ENCODE measurements at places on chromosomes 3 and 15.

- H3K36me3 ChIP-seq, result no peaks in the 10 kb centered on the region
- H3K4me1 ChIP-seq, result no peaks in the 10 kb centered on the region
- DNase-seq, result no peak
- no peaks in the 10 kb centered on the region for H3K27me3 ChIP-seq
- H3K27ac ChIP-seq, result no peak overlapping the region
Observed at GRCh38 chr3:133113526-133113925, 75.3 kb downstream of the TMEM108 start.

- no peak overlapping the region for H3K27ac ChIP-seq
- H3K4me1 ChIP-seq, result no peaks in the 10 kb centered on the region
- no peak for DNase-seq
Observed at GRCh38 chr15:87155771-87156170, 1076.1 kb downstream of the AGBL1 start.

GRCh38 chr3:46393554-46394434, 13.1 kb downstream of the CCR5AS start:
- DNase-seq, result no peak
- no peak overlapping the region for H3K4me3 ChIP-seq
- peaks cover 6% of the 10 kb centered on the region for H3K4me1 ChIP-seq
- H3K36me3 ChIP-seq, result peaks cover 3% of the 10 kb centered on the region
- H3K27ac ChIP-seq, result no peak overlapping the region
- no peaks in the 10 kb centered on the region for H3K27me3 ChIP-seq

DNA sequence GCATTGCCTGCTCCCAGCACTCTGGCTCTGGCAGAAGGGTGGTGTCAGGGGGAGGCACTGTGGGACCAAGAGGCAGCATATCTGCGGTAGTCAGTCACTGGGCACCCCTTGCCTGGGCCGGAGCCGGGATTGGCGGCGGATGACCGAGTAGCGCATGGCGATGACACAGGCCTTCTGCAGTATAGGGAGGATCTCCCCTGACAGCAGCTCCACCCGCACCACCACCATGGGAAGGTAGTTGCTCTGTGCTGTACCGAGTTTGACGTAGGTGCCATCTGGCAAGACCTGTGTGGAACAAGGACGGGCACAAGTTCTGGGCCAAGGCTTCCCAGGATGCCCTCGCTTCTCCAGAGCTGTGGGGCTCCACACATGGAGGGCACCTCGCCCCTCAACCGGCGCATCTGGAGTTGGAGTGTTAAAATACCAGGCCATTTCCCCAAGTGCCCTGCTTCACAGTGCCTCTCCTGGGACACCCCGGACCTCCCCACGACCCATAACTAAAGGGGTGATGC, 6.6 kb downstream of the ACOX2 start:
- H3K27me3 ChIP-seq, result no peaks in the 10 kb centered on the region
- H3K27ac ChIP-seq, result no peak overlapping the region
- peaks cover 10% of the 10 kb centered on the region for H3K4me1 ChIP-seq
- DNase-seq, result no peak
- H3K36me3 ChIP-seq, result no peaks in the 10 kb centered on the region

DNA sequence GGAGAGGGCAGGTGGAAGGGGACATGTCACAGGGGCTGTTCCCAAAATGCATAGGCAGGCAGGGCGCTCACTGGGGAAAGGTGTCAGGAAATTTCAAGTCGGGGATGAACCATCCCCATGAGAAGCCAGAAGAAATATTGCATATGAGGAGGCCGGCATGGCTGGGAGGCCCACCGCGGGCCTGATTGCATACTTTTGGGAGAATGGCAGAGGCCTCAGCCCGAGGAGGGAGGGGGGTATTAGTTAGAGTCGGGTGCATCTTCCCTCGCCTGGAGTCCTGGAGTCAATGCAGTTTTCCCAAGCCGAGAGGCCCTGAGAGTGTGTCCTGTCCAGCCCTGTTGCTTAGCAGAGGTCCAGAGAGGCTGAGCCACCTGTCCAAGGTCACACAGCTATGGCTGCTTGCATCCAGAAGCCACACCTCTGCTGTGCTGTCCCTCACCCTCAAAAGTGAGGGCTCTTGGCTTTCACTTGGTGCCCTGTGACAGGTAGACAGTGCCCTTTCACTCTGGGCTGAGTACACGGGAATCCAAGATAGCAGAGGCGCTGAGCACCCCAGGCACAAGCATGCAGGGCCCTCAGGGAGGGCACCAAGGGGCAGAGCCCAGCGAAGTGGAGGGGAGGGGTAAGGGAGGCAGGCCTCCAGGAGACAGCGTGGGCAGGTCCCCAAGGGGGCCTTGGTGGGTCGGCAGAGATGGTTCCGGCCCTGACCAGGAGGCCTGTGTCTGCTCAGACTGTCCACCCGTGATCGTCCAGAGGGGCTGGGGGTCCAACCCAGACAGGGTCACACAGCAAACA, 48.5 kb downstream of the GRIP2 start:
- H3K4me3 ChIP-seq, result no peak overlapping the region
- no peaks in the 10 kb centered on the region for H3K27me3 ChIP-seq
- H3K4me1 ChIP-seq, result no peaks in the 10 kb centered on the region
- DNase-seq, result no peak

DNA sequence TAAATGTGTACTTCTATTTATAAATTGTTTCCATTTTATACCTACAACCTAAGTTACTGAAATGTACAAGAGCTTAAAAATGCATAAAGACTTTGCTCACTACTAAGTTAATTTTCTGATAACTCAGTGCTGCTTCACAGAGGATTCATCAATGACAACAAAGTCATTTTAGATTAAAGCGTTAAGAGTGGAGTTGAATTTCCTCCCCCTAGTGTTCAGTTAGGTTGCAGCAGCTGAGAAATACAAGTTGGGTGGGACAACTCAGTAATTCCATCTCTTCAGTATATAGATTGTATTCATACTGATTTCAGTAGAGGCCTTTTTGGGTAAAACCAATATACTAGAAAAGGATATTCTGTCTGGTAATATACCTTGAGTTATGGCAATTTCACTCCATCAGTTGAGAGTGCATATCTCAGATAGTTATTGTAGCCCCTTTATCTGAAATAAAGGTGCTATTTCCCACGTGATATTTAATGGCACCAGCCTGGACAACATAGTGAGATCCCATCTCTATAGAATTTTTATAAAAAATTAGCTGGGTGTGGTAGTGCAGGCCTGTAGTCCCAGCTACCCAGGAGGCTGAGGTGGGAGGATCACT, 6.9 kb upstream of the RPL35A start:
- no peak overlapping the region for H3K4me3 ChIP-seq
- DNase-seq, result peak; percentile 26
- no peaks in the 10 kb centered on the region for H3K27me3 ChIP-seq
- no peak overlapping the region for H3K27ac ChIP-seq

DNA sequence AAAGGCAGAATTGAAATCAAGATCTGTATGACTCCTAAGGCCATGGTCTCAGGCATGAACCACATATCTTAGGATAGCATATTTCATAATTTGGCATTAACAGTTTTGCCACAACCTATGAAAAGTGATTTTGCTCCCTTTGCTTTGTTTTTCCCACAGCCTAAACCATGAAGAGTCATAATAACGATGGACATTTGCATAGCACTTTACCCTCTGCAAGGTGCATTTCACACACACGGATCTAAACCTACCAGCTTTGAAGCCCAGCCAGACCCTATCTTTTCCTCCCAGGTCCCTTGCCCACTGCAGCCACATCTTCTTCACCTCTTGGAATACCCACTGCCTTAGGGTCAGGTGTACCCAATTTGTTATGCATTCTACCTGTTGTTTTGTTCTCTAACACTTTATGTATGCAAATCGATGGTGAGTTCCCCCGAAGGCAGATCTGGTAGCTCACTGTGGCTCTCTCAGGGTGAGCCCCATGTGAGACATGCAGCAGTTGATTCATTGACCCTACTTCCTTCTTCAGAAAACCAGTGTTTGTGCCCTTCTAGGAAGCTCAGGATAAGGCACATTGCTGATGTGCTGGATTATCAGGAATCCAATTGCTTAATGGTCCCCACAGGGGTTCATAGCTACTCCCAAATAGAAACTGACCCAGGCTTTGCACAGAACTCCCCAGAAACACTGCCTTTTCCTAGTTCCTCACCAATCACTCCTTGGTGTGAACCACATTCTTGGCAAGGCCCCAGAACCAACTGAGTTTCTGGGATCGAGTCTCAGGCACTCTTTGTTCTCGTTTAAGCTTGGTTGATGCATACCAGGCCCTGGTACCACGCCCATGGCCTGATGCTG, 8.7 kb downstream of the ARHGAP31 start:
- no peak for DNase-seq
- H3K27me3 ChIP-seq, result no peaks in the 10 kb centered on the region
- no peak overlapping the region for H3K27ac ChIP-seq
- peaks cover 10% of the 10 kb centered on the region for H3K36me3 ChIP-seq
- H3K4me3 ChIP-seq, result no peak overlapping the region

- no peaks in the 10 kb centered on the region for H3K36me3 ChIP-seq
- no peaks in the 10 kb centered on the region for H3K4me1 ChIP-seq
- H3K27me3 ChIP-seq, result peaks cover 5% of the 10 kb centered on the region
Observed at GRCh38 chr3:169619793-169620192, 43.7 kb downstream of the MECOM start.

DNA sequence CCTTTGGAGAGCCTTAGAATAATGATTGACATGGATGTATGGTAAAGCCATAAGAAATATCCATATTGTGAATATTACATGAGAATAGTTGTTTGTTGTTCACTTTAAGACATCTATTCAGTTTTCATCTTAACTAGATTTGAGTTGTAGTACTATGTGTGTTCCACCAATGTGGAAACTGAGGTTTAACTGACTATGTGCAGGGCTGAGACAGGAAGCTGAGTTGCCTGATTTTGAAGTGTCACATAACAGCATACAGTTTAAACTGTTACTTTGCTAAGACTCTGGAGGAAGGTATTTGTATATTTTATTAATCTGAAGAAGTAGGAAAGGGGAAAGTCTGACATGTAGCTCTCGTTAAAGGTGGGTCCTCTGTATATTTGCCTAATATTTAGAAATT, 2.1 kb downstream of the ECT2 start:
- H3K27me3 ChIP-seq, result no peaks in the 10 kb centered on the region
- no peak overlapping the region for H3K27ac ChIP-seq
- no peak for DNase-seq
- H3K36me3 ChIP-seq, result peaks cover 13% of the 10 kb centered on the region
- no peak overlapping the region for H3K4me3 ChIP-seq
- H3K4me1 ChIP-seq, result peaks cover 20% of the 10 kb centered on the region

DNA sequence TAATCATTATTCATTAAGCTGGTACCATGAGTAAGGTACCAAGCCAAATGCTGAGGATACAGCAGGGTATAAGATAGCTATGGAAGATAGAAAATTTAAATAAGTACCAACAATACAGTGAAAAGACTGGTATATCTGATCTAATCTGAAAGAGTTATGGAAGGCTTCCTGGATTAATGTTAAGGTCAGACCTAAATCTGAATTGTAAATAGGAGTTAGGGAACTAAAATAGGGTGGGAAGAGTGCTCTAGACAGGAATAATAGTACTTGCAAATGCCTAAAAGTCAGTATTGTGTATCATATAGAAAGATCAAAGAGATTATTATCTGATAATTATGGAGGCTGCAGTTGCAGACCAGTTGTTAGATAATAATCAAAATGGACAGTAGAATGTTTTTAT, 2.6 kb upstream of the ACKR4 start:
- H3K4me3 ChIP-seq, result no peak overlapping the region
- H3K27ac ChIP-seq, result no peak overlapping the region
- H3K4me1 ChIP-seq, result no peaks in the 10 kb centered on the region
- H3K36me3 ChIP-seq, result peaks cover 2% of the 10 kb centered on the region
- DNase-seq, result no peak

DNA sequence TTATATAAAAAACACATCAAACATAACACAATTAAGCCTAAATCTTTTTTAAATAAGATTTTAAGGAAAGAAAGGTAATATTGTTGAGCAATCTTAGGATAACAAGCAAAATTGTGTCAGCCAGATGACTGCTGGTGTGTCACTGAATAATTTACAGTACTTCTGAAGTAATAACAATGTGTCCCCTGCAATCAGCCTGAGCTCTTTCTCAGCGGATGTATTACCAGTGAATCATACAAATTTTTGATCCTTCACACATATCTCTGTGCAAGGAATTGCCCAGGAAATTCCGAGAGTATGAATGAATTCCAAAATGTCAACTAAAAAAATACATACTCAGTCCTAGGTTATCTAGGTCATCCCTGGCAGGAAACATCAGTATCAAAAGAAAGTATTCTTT, 76.6 kb upstream of the PTX3 start:
- H3K36me3 ChIP-seq, result no peaks in the 10 kb centered on the region
- H3K4me1 ChIP-seq, result no peaks in the 10 kb centered on the region
- no peak for DNase-seq
- H3K27ac ChIP-seq, result no peak overlapping the region

DNA sequence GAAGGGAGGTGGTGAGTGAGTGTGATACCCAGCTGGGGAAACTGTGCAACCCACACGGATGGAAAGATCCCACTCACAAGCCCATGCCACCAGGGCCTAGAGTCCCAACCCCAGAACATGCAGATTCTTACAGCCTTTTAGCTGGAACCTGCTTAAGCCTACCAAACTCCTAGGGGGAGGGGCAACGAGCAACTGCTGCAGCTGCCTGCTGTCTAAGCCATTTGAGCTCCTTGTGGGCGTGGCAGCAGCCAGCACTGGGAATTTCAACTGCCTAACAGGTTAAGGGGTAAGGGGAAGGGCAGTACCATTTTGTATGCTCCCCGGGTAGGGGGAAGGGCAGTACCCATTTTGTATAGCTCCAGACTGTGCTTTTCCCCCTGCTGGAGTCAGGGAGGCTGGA, 673.2 kb upstream of the BCHE start:
- no peaks in the 10 kb centered on the region for H3K27me3 ChIP-seq
- H3K27ac ChIP-seq, result no peak overlapping the region
- no peak overlapping the region for H3K4me3 ChIP-seq
- peaks cover 4% of the 10 kb centered on the region for H3K36me3 ChIP-seq
- H3K4me1 ChIP-seq, result no peaks in the 10 kb centered on the region
- DNase-seq, result no peak

DNA sequence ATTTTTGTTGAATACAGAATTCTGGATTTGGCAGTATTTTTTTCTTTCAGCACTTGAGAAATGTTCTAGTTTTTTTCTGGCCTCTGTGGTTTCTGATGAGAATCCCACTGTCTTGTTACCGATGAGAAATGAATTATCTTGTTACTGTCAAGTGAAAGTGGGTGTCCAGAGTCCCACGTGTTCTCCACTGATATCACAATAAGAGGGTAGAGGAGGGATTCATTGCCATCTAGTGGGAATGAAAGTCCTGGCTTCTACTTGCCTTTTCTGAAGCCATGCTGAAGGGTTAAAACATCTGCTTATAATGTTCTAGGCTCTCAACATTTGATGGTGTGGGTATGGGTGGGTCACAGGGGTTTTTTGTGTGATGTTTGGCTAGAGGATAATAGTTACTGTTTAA, 66.1 kb downstream of the SEC22A start:
- no peaks in the 10 kb centered on the region for H3K4me1 ChIP-seq
- no peak for DNase-seq

- DNase-seq, result no peak
- no peaks in the 10 kb centered on the region for H3K36me3 ChIP-seq
- no peak overlapping the region for H3K4me3 ChIP-seq
- no peak overlapping the region for H3K27ac ChIP-seq
Observed at GRCh38 chr3:85259748-85260147, 301.0 kb downstream of the CADM2 start.

DNA sequence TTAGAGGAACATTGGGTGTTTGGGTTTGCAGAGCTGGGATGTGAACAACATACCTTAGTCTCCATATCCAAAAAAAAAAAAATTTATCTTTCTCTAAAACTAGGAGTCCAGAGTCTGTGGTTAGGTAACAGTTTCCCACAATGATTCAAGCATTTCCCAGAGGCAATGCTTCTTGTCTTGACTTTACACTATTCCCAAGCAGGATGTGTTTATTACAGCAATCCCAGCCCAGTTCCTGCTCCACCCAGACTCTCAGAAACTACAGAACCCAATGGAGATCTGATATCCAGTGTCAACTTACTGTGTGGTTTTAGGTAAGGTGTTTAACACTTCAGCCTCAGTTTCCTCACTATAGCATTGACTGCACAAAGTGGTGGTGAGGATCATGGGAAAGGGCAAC, 2.3 kb upstream of the C3orf62 start:
- H3K4me3 ChIP-seq, result no peak overlapping the region
- no peaks in the 10 kb centered on the region for H3K27me3 ChIP-seq
- H3K27ac ChIP-seq, result no peak overlapping the region
- H3K4me1 ChIP-seq, result peaks cover 22% of the 10 kb centered on the region

Measured in effector memory CD8-positive, alpha-beta T cell (primary cell).